Sigmoid colon (tissue), 7 donors: ENCODE measurements at places on chromosomes 6 and 20. TPM values are rescaled to one million over a fixed set of nuclear protein-coding genes. Genes with fewer than 3 reads are reported as not detected.

GRCh38 chr6:67986694-67987232, 648.3 kb upstream of the ADGRB3 start:
- DNase-seq: no peak

ARFGEF2 gene
- 23.8 TPM for total RNA-seq

MOCS1 gene
- 15.8 TPM for total RNA-seq

ILRUN gene
- 77.8 TPM for total RNA-seq

DNA sequence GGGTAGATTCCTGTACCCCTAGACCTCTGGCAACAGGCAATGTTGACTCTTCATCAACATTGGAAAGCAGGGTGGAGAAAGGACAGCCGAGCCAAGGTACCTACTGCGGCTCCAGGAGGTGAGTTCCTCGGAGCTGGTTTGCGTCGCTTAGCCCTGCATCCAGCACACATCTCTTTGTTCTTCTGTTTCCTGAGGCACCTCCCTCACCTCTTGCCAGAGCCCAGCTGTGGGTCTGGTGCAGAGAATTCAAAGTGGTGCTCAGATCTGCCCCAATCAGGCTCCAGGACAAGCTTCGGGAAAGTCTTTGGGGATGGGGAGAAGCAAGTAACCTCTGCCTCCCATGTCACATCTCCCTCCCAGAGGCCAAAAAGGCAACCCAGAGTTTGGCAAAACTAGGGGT, 2.2 kb downstream of the KCNG1 start:
- DNase-seq: no peak

GRCh38 chr6:74333406-74333805, 637.4 kb downstream of the CD109 start:
- DNase-seq: no peak

- no peak for DNase-seq
Measured at GRCh38 chr6:144395014-144395413, 109.9 kb downstream of the UTRN start.

- peak; percentile 58 for DNase-seq
Measured at GRCh38 chr6:166274739-166275370, 33.3 kb downstream of the PRR18 start.

SOX18 gene
- 1.8 TPM for total RNA-seq

DNA sequence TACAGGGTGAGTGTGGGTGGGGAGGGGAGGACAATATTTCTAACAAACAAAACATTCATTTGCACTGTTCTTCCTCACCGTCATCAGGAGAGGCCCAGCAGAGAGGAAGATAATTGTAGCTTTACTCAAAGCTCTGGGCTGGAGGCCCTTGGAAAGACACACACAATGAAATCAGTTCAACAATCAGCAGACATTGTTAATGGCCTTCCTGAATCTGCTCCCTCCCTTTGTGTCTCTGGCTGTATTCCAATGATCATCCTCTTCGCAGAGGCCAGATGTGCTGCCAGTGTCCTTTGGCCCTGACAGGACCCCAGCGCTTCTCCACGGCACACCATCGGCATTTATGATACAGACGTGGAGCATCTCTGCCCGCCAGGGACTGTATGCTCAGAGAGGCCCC, 44.6 kb upstream of the LRFN2 start:
- DNase-seq: no peak

DNA sequence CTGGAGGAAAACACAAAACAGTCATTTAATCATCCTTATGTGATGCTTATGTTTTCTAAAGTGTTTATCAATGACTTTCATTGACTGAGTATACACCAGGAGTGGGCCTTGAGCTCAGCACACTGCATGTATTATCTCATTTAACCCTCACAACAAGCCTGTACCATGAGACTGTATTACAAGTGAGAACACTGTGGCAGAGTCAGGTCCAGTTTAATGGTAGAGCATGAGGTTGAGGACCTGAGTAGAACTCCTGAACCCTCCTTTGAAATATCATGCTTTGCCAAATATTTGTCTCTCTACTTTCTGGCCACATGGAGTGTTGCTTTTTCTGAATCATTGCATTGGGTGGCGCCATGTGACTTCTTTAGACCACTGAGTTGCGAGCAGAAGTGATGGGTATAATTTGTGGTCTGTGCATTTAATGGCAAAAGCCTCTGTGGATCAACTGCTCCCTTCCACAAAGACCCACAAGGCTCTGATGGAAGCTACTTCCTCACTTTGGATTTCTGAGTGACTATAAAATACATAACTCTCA, 65.0 kb upstream of the SIRPG start:
- no peak for DNase-seq

DNA sequence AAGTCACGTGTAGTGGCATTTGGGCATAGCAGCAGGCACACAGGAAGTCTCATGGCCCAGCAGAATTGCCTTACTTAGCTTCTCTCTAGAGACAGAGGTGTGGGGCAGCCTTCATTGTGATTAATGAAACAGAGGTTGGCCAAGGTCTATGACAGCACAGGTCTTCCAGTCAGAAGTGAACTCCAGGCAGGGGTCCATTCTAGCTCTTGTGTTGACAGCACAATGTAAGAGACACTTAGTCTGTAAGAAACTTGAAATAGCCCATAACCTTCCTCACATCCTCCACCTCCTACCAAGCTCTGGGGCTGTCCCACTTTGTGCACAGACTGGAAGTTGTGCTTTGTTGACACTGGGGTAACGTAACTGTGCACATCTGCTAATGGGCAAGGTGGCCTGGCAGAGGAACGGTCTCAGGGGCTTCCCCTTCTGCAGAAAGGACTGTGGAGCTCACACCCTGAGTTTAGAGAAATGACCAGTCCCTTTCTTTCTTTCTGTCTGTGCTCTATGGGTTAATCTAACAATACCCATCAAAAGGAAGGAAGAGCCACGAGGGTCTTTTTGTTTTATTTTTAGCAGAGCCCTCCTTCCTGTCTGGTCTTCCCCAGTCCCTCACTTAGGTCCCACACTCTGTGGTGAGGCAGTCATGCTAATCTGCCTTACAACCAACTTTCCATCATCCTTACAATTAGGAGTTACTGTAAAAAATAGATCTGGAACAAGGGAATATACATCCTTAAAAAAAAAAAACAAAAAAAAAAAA, 35.6 kb upstream of the TAGAP start:
- DNase-seq: no peak

DNA sequence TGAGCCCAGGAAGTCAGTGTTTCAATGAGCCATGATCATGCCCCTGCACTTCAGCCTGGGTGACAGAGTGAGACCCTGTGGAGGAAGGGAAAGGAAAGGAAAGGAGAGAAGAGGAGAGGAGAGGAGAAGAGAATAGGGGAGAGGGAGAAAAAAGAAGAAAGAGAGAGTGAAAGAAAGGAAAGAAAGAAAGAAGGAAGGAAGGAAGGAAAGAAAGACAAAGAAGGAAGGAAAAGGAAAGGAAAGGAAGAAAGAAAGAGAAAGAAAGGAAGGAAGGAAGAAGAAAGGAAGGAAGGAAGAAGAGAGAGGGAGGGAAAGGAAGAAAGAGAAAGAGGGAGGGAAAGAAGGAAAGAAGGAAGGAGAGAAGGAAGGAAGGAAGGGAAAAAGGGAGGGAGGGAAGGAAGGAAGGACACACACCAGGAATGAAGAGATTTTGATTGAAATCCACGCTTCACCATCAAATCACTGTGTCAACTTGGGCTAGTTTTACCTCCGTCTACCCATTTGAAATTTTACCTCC, 14.3 kb downstream of the WFDC8 start:
- DNase-seq: no peak

GRCh38 chr6:39197521-39197920, 31.8 kb downstream of the KCNK5 start:
- no peak for DNase-seq

DNA sequence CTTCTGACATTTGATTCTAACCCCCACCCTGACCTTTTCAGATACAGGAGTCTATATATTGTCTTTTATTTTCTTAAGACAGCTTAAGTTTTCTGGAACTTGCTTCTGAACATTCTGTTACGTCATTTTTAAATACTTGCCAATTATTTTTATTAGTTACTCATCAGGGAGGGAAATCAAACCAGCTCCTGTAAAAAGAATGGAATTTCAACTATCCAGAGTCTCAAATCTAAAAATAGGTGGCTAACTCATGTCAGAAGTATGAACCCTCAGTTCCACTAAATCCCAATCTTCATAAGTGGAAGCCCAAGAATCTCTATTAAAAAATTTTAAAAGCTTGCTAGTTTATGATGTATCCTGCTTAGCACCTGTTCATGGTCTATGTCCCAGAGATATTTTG, 900.0 kb downstream of the KIF16B start:
- no peak for DNase-seq

SLC35D3 gene
- 0.95 TPM for total RNA-seq
